ENCODE measurements at places on chromosomes 12 and 14.

GRCh38 chr12:124684971-124685688 is 117.7 kb upstream of the NCOR2 start:
- DNase-seq = peak; percentile 52

- no peak for DNase-seq
These were observed 56.3 kb downstream of the PLXNC1 start for GRCh38 chr12:94204499-94205247.

DNA sequence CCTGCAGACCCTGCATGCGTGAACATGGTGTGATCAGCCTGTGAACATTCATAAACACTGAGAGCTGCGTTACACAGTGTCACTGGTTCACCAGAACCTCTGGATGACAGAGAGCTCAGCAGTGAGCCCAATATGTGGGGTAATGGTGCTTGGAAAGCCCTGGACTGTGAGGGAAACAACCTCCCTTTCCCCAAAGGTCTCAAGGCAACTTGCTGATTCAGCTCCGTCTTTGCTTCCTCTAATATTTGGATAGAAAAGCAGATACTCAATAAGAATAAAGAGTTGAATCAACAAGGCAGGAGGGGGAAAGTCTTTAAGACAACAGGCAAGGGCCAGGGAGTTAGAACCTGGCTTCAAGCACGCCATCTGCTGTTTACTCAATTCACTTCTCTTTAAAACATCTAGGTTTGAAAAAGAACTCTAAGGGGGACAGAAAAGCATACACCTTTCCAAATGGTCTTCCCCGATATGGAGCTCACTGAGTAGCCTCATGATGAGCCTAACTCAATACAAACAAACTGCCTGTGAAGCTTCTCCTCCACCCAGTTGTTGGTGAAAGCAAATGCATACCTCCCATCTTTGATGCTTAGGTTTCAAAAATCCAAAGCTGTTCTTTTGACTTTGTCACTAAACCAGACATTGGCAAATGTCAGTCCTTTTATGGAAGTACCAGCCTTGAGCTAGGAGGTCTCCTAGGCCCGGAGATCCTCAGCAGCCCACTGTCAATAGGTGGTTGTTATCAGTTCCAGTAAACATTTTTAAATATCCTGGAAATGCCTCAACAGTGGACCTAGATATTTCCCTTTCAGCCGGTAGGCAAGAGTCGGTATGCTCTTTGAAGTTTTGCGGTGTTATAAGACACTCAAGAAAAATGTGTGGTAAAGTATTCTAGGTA is 76.1 kb downstream of the SAMD4A start:
- no peak for DNase-seq

- no peak for DNase-seq
These were observed 140.9 kb downstream of the TBX5 start for GRCh38 chr12:114265036-114265435.

GRCh38 chr12:49031573-49032161 is 13.1 kb upstream of the PRKAG1 start:
- DNase-seq = no peak

GRCh38 chr14:91358654-91359220 is 58.9 kb downstream of the CCDC88C start:
- no peak for DNase-seq
